ENCODE measurements at places on chromosomes 7 and 10.
A peak's percentile ranks its signal among the peaks of the same experiment; 100 is the strongest.

DNA sequence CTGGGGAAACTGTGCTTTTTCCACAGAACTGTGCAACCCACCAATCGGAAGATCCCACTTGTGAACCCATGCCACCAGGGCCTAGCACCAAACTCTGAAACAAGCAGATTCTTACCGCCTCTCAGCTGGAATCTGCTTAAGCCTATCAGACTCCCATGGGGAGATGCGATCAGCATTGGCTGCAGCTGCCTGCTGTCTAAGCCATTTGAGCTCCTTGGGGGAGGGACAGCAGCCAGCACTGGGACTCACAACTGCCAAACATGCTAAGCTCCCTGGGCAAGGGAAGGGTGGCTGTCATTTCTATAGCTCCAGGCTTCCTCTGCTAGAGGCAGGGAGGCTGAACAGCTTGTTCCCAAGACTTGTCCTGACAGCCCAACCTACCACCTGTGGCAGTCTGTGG lies 283.8 kb downstream of the CDK14 start:
- no peak for DNase-seq

- no peak for DNase-seq
Observed at GRCh38 chr7:137942484-137943115, 59.3 kb downstream of the CREB3L2 start.

DNA sequence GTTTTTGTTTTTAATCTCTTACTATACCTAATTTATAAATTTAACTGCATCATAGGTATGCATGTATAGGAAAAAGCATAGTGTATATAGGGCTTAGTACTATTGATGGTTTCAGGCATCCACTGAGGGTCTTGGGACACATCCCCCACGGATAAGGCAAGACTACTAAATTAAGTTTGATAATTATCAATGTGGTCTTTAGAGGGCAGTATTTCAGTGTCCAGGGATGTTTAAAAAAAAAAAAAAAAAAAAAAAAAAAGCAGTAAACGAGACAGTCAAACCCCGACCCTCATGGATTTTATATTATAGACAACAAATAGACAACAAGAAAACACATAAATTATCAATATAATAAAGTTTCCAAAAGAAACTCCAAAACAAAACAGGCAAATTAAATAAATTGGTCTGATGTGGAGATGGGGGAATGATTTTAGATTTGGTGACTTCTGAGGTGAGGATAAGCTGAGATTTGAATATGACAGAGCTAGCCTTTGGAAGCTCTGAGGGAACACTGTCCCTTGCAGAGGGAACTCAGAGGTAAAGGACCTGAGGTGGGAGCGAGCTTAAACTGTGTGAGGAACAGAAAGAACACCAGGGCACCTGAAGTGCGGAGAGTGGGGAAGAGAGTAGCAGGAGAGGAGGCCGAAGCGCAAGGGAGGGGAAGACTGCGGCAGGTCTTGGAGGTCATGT lies 14.8 kb downstream of the ACSM6 start:
- no peak for DNase-seq

DNA sequence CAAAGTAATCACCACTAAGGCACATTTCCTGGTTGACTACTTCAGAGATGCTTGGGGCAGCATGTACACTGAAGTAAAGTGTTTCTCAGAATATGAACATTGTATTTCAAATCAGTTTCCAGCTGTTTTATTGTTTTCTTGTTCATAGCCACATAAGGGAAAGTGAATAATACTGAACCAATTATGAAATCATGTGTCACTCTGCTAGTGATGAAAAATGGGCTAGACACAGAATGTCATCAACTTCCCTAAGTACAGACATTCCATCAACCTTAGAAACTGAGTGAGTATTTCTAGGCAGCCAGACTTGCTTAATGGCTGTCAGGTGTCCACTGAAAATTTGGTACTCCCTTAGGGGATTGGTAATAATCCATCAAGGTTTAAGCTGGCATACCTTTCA lies 603.5 kb downstream of the ARL4A start:
- DNase-seq: no peak

- DNase-seq: no peak
Observed at GRCh38 chr7:77714195-77714594, 17.9 kb downstream of the RSBN1L start.

- no peak for DNase-seq
Observed at GRCh38 chr10:87503886-87504285, 807 bp upstream of the MINPP1 start.

- no peak for DNase-seq
Observed at GRCh38 chr10:93406364-93407145, 75.6 kb downstream of the MYOF start.

- peak; percentile 31 for DNase-seq
Observed at GRCh38 chr10:61140765-61141392, 196.9 kb upstream of the RHOBTB1 start.

- DNase-seq: no peak
Observed at GRCh38 chr10:84291384-84291783, 37.0 kb upstream of the CCSER2 start.

All from adrenal gland (tissue), 19 donors.